Osteoblast (primary cell): ENCODE measurements at places on chromosomes 16 and 17. TPM values are rescaled to one million over a fixed set of nuclear protein-coding genes. Genes with fewer than 3 reads are reported as not detected.

- DNase-seq = peak; percentile 95
Measured at GRCh38 chr16:19114359-19115147, 789 bp downstream of the ITPRIPL2 start.

DHRS13 gene
- total RNA-seq = 4.7 and 6.2 TPM in 2 replicates

DNA sequence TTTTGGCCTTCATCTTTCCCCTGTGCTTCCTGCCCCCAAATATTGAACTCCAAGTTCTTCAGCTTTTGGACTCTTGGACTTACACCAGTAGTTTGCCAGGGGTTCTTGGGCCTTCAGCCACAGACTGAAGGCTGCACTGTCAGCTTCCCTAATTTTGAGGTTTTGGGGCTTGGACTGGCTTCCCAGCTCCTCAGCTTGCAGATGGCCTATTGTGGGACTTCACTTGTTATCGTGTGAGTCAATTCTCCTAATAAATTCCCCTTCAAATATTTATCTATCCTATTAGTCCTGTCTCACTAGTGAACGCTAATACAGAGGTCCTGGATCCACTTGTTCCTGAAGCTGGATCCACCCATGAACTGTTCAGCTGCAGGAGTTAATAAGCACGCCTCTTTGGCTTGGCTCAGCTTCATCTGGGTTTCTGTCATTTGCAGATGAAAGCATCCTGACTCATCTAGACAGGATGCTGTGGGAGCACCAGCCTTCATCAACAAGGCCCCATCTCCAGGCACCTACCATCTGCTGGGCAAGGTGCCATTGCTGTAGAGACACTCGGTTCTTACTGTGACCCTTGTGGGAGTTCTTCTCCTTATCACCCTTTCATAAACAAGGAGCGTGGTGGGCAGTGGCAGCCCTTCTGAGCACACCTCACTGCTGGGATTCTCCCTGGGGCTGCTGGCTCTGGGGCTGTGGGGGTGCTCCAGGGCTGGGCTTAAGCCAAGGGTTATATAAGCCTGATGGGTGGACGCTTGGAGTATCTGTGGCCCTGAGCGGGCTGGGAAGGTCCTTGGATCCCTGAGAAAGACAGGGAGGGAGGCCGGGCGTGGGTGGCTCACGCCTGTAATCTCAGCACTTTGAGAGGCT is 23.1 kb downstream of the LAT start:
- peak; percentile 93 for DNase-seq

DNA sequence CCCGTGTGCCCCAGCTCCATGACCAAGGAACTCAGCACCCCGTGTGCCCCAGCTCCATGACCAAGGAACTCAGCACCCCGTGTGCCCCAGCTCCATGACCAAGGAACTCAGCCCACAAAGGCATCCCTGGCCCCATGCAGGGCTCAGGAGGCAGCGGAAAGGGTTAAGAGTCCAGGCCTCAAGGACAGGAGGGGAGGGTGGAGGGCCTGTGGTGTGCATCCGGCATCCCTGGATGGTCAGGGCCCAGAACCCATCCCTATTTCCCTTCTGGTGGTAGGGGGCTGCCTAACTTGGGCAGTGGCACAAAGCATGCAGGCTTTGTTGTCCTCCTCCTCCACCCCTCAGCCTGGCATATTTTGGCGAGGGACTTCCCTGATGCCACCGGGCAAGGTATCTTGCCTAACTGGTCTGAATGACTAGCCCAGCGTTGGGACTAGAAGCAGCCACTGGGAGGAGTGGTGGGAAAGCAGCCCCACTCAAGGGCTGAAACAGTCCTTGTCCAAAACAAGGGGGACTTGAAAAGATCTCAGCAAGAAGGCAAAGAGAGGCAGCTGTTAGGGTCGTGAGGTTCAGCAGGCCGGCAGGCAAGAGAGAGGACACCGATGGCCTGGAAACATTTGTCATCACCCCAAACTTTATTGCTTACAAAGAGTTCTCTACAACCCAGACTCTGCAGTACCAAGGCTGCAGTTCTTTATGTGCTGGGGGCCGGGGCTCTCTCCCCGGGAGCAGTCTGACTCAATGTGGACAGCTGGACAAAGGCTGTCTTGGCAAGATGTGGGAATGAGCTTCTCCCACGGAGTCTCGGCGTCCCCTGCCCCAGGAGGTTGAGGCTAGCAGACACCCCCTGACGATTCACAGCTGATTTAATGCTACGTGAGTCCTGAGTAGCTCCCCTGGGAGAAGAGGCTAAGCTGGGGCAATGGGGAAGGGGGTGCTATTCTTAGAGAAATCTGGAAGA is 902 bp upstream of the SPATA32 start:
- DNase-seq = peak; percentile 84

- peak; percentile 72 for DNase-seq
Measured at GRCh38 chr16:86971251-86971650, 345.9 kb downstream of the C16orf95 start.

GRCh38 chr16:58661199-58661830 is 23.3 kb downstream of the SLC38A7 start:
- DNase-seq = peak; percentile 96

DNA sequence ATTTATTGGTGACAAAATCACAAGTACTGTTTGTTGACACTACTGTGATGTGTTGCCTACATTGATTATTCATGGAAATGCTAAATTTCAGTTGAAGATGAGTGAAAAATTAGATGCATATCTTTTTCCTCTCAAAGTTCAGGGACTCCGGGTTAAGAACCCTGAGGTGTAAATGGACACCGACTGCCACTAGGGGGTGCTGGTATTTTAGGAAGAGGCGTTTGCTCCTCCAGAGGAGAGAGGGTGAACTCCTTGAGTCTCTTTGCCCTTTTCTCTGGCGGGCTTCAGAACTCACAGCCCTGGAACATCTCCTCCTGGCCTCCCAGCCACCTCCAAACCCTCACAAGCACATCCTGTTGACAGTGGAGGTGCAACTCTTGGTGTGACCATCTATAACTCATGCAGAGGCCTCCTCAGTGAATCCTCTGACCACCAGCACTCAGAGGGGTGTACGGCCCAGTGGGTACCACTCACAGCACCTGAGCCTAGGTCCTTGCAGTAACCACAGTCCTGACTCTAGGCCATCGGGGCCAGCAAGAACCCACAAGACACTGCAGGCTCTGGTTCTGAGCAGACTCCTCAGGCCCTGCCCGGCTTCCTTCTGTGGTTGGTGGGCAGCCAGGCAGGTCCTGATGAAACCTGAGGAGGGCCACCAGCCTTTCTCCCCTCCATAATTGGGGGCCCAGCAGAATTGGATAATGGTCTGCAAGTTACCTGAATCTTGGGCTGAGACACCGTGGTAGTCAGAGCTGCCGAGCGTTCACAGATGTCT is 26.2 kb upstream of the PIK3R5 start:
- peak; percentile 69 for DNase-seq

DNA sequence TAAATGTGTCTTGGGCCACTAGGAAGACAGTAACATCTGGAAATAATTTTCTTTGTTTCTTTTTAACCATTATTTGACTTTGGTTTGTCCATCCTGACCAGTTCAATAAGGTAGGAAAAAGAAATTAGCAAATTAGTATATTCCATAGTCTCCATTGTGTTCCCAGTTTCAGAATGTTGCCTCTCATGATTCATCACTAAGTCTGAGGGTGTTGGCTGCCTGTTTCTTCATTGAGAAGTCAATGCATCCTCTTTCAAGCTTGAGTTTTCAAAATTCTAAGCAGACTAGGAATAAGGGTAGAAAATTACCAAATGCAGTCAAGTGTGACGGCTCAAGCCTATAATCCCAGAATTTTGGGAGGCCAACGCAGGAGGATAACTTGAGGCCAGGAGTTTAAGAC is 41.9 kb downstream of the ZFHX3 start:
- DNase-seq = no peak

DNA sequence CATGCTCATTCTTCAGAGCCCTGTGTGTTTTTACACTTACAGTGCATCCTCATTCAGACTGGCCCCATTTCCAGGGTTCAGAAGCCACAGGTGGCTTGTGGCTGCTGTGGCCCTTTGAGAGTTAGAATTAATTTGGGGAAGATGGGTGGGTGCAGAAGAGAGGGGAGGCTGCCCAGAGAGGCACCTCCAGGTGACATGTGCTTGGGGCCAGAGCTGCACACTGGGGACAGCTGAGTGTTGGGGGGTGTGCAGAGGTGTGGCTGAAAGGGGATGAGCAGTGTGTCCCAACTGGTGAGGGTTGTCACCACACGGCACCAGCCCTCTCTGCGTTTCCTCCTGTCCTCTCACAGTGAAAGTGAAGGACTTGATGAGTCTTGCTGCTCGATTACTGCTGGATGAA is 6.9 kb upstream of the EIF1 start:
- no peak for DNase-seq

DNA sequence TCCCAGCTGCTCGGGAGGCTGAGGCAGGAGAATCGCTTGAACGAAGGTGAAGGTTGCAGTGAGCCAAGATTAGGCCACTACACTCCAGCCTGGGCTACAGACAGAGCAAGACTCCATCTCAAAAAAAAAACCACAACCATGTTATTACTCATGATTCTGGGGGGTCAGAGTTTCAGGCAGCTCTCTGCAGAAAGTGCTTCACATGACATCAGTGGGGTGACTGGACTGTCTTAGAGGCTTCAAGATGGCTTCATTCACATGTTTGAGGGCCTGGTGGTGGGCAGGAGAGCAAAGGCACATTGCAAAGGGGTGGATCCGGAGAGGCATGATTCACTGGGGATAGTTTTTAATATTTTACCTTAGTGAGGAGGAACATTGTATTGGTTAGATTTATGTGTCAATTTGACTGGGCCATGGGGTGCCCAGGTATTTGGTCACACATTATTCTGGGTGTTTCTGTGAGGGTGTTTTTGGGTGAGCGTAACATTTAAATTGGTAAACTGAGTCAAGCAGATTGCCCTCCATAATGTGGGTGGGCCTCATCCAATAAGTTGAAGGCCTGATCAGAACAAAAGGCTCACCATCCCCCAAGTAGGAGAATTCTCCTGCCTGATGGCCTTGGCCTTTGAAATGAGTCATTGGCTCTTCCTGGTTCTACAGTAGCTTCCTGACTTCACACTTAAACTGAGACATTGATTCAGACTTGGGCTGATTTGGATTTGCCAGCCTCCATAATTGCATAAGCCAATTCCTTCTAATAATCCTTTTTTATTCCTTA is 109.8 kb downstream of the GOSR1 start:
- DNase-seq = peak; percentile 85

DNA sequence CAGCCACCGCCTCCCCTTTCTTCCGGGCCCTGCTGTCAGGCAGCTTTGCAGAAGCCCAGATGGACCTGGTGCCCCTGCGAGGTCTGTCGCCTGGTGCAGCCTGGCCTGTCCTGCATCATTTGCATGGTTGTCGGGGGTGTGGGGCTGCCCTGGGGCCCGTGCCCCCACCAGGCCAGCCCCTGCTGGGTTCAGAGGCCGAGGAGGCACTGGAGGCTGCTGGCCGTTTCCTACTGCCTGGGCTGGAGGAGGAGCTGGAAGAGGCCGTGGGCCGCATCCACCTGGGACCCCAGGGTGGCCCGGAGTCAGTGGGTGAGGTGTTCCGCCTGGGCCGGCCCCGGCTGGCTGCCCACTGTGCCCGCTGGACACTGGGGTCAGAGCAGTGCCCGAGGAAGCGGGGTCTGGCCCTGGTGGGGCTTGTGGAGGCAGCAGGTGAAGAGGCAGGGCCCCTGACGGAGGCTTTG is 5.5 kb upstream of the TGFB1I1 start:
- no peak for DNase-seq

GRCh38 chr16:89378947-89379771 is 111.2 kb downstream of the ANKRD11 start:
- DNase-seq = no peak

CNGB1 gene
- total RNA-seq = not detected in 2 replicates

- peak; percentile 59 for DNase-seq
Measured at GRCh38 chr16:90005956-90006663, 13.1 kb downstream of the DBNDD1 start.

MPHOSPH6 gene
- total RNA-seq = 20.9 and 23.9 TPM in 2 replicates

GRCh38 chr16:57555831-57556230 is 13.4 kb downstream of the ADGRG5 start:
- no peak for DNase-seq

- DNase-seq = no peak
Measured at GRCh38 chr17:61783556-61784304, 79.6 kb downstream of the BRIP1 start.

GRCh38 chr16:10637337-10638037 is 57.1 kb upstream of the EMP2 start:
- no peak for DNase-seq

- no peak for DNase-seq
Measured at GRCh38 chr16:71250461-71251235, 20.1 kb upstream of the HYDIN start.

DNA sequence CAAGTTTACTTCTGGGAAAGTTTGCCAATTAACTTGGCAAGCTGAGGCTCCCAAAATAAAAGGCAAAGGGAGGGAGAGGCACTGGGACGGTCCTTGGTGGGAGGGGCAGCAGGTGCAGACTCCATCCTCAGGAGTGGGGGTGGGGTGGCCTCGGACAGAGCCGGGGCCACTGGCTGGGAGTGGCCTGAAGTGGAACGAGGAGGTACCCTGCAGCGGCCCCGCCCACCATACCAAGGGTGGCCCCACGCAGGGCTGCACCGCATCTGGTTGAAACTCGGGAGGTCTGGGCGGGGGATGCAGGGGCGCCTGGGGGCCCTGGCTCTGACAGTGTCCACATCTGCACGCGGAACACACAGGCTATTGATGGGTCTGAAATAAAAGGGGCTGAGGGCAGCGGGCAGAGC is 42.4 kb upstream of the SLC38A10 start:
- no peak for DNase-seq

- DNase-seq = no peak
Measured at GRCh38 chr16:50093607-50094539, 28.1 kb downstream of the HEATR3 start.

DNA sequence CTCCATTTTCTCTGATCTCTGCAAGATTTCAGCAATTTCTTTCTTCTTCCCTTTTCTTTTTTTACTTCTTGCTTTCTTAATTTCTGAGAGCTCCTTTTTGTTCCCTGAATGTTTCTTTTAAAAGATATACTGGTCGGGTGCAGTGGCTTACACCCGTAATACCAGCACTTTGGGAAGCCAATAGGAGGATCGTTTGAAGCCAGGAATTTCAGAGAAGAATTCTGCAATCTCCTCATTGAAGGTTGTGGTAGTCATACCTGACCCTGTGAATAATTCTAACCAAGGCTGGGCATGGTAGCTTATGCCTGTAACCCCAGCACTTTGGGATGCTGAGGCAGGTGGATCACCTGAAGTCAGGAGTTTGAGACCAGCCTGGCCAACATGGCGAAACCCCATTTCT is 15.6 kb upstream of the ABCC1 start:
- no peak for DNase-seq

ACSM5 gene
- total RNA-seq = 11.9 and 14.4 TPM in 2 replicates

DNA sequence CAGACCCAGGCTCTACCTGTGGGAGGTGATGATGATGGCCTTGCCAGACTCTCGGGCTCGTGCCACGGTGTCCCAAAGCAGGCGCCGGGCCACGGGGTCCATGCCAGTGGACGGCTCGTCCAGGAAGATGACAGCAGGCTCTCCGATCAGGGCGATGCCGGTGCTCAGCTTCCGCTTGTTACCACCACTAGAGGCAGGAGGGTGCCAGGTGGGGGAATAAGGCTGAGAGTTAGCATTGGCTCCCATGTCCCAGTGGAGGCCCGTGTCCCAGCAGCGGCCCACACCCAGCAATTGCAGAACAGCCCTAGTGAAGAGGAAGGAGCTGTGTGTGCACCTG is 10.3 kb upstream of the RNPS1 start:
- DNase-seq = peak; percentile 82

LHX1 gene
- total RNA-seq = not detected in 2 replicates
